ENCODE measurements at places on chromosomes 5 and 9.

DNA sequence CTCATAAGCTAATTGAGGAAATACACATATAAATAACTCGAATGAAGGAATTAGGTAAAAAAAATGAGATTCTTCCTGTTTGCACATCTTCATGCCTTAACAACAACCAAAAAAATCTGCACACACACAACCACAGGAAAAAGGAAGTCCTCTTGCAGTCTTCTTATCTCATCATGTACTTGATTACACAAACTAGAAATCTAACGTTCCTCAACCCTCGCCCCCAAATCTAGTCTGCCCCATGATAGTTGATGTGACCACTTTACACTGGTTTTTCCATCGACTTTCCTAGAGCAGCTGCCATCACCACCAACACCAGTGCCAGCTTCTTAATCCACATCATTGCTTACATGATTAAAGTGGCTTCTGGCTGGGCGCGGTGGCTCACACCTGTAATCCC, 31.2 kb upstream of the RNU6ATAC start:
- DNase-seq = no peak

GRCh38 chr5:56986626-56986947, 34.7 kb upstream of the MIER3 start:
- no peak for DNase-seq

DNA sequence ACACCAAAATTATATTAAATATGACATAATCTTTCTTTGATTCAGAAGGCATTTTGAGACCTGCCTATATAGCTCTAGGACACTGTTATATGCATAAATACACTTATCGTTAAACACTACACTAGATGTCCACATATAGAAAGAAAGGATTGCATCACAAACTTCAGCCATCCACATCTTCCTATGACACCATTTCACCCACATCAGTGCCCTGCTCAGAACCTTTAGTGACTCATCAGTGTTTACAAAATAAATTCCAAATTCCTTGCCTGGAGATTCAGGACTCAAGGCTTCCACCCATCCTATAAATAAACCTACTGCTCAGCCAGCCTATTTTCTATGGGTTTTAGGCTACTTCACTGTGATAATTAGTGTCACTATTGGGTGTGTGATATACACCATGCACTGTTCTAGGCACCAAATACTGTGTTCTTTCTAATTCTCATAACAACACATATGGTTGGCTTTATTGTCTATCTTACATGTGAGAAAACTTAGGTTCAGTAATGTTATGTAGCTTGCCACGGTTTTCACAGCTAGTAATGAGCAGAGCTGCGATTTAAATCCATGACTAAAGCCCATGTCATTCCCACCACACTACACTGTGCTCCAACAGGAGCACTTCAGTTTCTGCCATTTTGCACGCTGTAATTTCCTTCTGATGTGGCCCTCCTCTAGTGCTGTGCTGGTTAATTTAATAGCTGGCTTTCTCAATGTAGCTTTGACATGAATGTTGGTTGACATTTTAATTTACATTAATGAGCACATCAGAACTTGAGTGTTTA, 103.3 kb downstream of the SREK1 start:
- DNase-seq = no peak

- DNase-seq = no peak
Measured at GRCh38 chr9:127972236-127972871, 8.4 kb downstream of the EEIG1 start.

DNA sequence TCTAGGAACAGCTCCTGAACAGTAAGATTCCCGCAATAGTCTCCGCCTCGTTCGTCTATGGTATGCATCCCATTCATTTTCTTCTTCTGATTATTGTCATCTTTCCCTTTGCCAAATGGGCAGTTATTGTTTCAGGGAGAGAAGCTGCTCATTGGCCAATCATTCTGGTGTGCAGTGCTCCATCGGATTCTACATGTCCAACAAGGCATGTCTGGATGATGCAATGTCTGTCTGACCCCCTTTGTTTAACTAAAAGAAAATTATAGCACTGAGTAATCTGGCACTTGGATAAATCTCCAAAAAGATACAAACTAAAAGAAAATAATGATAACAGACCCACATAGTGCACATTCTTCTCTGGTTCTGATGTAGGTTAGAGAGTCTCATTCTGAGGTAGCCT, 515.6 kb upstream of the DMAC1 start:
- no peak for DNase-seq

DNA sequence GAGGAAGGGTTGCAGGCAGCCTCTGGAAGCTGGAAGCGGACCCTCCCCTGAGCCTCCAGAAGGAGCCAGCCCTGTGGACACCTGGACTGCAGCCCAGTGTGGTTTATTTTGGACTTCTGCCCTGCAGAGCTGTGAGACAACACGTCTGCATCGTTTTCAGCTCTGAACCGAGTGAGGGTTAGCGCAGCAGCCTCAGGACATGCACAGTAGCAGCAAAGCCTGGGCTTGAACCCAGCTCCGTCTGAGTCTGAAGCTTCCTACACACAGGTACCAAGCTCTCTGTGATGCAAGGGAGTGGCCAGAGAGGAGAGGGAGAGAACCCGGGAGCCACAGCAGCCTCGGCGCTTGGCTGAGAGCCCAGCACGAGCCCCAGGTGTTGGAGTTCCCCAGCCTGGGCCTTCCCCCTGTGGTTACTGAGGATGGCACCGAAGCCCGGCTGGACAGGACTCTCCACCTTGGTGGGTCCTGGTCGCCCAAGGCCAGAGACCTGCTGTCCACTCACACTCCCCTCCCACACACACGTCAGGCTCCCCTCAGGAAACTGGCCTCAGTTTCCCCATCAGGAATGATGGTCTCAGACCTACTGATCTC, 128.2 kb downstream of the OLFM1 start:
- DNase-seq = peak; percentile 79

- no peak for DNase-seq
Measured at GRCh38 chr5:64331597-64332277, 166.1 kb downstream of the RNF180 start.

DNA sequence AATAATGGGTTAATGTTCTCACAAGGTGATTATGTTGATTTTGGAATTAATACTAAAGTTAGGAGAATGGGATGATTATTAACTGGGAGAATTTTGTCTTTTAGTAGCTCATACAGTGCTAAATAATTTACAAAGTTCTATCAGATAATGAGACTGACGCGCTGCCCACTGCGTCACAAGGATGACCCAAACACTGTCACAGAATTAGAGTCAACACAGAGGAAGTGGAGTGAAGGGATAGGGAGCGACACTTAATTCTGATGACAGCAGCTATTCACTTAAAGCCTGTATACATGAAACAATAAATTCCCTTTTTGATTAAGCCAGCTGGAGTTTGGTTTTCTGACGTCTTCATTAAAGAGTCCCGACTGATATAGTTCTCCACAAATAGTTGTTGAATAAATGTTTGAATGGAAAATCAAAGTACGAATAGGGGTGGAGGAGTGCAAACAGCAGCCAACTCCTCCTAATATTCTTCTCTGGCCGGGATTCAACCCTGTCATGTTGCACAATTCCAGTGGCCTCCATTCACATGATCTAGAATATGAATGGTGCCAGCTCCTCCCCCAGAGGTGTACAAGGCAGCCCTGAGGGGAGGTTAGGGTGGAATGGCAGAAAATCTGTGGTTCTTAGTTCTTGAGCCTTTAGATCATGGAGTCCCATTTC, 140.3 kb downstream of the PCSK1 start:
- DNase-seq = no peak

- peak; percentile 96 for DNase-seq
Measured at GRCh38 chr5:159100025-159100781, 487 bp upstream of the EBF1 start.
